ENCODE measurements at places on chromosomes 2 and 18.

DNA sequence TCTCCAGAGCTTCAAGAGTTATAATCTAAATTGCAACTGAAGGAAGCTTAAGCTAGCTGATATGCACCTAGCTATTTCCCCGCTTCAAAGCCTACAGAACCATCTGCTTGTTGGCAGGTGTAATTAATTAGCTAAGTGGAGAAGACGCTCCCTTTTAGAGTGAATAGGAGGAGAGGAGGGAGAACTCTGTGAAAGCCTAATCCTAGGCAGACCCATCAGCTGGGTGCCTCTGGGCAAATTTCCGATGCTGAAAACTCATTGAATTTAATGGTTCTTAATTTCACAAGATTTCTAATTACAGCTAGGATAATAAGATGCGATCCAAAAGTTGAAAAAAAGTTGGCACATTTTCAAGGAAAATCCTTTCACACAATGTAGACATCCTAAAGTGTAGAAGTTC lies 735.9 kb downstream of the ERBB4 start:
- no peak for DNase-seq

DNA sequence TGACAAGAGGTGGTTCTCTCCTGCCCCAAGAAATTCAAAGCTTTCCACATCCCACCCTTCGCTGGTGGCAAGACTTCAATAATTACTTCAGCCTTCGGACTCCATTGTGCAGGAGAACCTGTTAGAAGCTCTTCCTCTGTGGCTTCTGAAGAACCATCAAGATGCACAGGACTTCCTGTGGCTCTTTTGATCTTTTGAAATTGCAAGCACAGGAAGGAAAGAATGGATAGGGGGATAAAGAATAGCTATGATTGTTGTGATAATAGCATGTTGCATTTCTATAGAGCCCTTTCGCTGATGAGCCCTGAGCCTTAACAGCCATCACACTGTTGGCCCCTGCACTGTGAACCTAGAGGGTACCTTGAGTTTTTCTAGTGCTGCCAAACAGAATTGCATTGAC lies 7.4 kb downstream of the EPAS1 start:
- DNase-seq = no peak

DNA sequence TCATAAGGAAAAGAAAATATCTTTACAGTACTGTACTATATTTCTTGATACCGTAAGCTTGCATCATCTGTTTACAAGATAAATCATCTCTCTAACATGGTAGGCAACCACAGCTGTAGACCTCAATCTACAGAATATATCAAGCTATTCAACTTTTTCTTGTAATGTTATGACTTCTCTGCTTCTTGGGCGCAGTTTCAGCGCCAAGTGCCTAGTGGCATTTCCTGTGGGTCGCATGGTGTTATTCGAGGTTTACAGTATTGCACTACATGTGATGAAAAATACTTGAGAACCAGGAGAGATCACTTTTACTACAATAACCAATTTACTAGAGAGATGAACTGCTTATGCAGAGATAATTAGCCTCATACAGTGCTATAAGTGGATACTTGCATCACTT lies 34.0 kb upstream of the SESTD1 start:
- DNase-seq = no peak

DNA sequence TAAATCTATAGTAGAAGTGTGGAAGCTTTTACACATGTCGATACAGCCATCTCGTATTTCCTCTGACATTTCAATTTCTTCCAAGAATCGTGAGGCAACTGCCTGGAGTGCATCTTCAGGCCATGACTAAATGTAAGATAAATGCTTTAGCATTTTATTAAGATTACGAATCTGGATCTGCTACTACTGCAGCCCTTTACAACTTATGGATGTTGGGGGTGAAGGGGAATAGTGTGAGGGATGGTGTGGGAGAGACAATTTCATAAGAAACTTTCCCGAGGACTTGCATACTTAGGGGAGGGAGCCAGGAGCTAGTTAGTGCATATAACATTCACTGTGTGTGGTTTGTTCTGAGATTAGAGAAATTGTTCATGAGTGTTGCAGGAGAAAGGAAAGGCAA lies 204.8 kb downstream of the SLC39A10 start:
- no peak for DNase-seq

- peak; percentile 65 for DNase-seq
Measured at GRCh38 chr2:218885981-218886947, 5.6 kb downstream of the WNT10A start.

DNA sequence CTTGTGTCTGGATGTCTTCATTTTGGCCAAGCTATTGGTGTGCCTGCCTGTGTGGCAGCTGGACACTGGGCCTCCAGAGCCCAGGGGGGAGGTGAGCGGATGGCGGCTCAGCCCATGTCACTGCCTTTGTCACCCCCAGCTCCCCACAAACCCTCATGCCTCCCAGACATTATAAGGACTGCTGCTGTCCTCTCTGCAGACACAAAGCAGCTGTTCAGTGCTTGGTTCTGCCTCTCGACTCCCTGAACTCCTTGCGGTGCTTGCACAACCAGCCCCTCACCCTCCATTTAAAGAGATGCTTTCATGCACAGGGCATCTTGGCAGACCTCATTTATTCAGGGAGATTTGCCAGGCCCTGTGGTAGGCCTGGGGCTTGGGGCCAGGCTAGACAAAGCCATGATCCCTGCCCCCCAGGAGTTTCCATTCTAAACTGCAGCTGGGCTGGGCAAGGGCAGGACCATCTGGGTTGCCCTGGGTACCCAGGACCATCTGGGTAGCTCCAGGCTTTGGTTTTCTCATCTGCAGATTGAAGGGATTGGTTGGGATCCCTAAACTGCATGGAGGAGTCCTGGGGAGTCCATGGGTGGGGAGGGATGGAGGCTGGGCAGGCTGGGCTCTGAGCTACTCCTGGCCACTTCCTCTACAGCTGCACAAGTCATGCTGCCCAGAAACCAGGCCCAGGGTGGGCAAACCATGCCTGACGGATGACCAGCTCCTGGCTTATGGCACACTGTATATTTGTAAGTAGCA lies 168.5 kb downstream of the CELF4 start:
- DNase-seq = no peak

DNA sequence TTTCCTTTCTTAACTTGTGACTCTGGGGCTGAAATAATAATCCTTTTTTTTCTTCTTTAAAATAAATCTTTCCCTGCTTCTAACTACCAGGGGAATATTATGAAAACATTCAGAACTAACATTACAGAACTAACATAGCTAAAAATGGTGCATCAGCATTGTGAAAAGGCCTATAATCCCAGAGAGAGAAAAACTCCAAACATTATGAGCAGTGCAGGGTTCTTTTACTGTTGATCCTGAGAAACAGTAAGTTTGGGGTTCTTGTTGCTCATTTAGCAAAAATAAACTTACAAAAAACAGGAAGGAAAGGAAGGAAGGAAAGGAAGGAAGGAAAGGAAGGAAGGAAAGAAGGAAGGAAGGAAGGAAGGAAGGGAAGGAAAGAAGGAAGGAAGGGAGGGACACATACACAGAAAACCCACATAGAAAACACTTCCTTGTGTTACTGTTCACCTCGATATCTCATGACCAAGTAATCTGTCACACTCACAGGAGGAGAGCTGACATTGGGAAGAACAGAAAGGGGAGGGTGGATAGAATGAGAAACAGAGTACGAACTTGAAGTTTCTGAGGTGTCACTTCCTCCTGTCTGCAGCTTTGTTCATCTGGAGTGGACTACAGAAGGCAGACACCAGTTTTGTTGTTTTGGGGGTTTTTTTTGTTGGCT lies 18.4 kb upstream of the PIK3C3 start:
- DNase-seq = no peak

GRCh38 chr2:162072976-162073887 lies 783 bp downstream of the DPP4 start:
- DNase-seq = no peak

- DNase-seq = no peak
Measured at GRCh38 chr2:223084873-223085272, 32.9 kb downstream of the KCNE4 start.

Measured in GM19239 (cell line).